ENCODE measurements at places on chromosomes 1 and 21.

- no peak for DNase-seq
Observed at GRCh38 chr1:228941666-228942065, 206.4 kb downstream of the RHOU start.

GRCh38 chr21:44892095-44892494 is 18.6 kb upstream of the PTTG1IP start:
- DNase-seq = no peak

DNA sequence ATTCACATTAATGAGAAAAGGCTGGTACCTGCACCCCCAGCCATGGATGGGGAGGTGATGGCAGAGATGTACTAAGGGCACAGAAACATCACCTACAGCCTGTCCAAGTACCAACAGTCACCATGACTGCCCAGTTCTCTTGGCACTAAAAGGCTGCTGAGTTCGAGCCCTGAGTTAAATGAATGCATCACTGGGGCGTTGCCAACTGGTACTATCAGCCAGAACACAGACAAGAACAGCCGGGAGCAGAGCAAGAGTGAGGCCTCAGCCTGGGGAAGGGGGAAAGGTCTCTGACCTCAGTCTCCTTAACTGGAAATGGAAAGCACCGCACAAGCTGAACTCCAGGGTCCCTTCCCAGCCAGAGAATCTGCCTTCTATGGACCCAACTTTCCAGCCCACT is 60.5 kb downstream of the GLIS1 start:
- DNase-seq = peak; percentile 30

DNA sequence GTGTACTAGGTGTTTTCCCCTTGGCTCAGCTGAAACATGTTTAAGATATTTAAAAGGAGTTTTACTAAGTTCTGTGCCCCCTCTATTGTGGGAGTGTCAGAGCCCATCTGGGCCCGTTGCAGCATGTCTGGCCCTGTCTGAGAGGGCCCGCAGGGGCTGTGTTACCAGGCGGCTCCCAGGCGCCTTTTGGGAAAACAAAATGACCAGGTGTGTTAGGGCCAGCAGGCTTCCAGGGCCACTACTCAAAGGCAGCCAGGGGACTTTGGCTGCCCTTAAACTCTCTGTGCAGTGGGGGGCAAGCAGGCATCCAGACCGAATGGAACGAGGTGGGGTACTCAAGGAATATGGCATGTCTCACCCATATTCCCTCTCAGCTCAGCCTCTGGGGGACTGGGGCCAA is 111.7 kb downstream of the KCNN3 start:
- no peak for DNase-seq

DNA sequence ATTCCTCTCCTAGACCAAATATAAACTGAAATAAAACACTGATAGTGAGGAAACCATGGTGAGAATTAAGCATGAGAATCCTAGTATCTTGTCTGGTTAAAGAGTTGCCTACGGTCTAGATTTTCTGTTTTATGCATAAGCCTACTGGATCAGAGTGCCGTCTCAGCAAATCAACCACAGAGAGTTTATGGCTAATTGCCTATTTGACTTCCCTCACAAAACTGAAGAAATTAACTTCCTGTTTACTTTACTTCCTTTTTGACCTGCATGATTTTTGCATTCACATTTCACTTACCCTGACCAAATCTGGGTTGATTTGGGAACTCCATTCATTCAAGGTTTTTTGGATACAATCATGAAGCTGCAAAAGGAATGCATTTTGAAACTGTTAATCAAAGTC is 5.0 kb downstream of the GCLM start:
- no peak for DNase-seq

DNA sequence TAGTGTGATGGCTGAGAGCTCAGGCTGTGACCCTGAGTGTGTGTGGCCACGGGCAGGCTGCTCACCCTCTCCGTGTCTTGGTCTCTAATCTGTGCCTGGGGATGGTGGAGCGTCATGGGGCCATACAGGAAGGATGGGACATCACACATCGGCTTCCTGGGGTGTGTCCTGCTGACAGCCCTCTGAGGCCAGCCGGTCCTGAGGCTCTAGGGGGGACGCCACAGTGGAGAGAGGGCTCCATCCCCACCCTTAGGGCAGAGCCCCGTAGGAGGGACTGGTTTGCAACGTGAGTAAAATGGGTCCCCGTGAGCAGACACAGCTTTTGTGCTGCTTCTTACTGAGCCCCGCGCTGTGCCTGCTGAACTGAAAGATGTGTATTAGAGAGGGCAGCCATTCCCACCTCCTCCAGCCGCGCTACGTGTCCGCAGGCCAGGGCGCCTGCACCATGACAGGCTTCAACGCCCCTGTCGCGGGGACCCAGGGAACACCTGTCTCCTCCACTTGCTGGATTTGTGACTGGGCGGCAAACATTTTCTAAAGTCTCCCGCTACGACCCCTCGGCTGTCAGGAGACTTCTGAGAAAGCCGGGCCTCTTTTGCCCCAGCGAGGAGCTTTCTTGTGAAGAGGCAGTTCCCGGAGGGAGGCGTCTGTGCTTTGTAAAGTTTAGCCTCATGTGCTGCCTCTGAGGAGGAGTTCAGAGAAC is 8.1 kb downstream of the COL18A1 start:
- no peak for DNase-seq

GRCh38 chr21:18007121-18007520 is 188.0 kb upstream of the C21orf91 start:
- no peak for DNase-seq
